Ammon's horn (tissue), 1 donor: ENCODE measurements at places on chromosomes 6 and 20.

DNA sequence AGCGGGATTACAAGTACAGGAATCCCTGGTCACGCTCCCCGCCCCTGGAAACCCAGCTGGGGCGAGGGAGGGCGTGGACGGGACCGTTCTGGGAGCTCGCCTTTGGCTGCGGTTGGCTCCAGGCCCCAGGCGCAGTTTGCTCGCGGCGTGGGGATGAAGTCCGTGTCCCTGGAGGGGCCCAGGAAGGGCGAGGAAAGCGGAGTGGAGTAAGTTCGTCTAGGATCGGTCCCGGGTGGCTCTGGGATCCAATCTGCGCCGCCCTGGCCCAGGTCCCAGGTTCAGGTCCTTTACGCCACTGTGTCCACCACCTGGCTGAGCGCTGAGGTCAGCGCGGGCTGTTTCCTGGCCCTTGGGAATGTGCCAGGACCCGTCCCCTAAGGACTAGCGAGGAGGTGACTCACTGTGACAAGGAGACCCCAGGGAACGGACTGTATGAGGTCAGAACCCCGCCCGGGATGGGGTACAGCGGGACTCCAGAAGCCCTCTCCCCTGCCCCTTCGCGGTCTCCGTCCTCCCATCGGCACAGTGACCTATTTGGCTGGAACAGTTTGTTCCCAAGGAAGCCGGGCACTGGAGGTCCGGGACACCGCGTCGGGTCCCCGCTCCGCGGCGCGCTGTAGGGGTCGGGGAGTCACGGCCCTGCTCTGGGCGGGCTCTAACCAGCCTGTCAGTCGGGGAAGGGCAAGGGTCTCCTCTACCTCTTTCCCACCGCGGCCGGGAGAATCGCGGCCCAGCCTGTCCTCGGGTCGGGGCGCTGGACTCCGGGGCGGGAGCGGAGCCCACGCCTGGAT lies 724 bp downstream of the CDKN1A start:
- no peak for DNase-seq

GRCh38 chr6:142892254-142893021 lies 52.5 kb downstream of the HIVEP2 start:
- DNase-seq, result no peak

DNA sequence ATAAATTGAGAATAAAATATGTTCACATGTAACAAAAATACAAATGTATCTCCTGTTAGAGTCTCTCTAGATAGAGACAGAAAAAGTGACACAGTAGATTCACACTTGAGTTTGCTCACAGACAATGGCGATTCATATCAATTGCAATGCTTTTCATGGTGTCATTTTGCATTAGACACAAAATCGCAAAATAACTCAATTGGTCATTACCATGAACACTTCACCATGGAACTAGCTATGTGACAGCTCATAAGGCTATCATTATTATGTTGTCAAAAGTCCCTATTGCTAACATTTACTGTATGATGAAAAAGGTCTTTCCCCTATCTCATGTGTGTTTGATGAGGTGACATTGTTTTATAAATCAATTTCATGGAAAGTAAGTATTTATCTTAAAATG lies 249.5 kb upstream of the AGPAT4 start:
- no peak for DNase-seq

DNA sequence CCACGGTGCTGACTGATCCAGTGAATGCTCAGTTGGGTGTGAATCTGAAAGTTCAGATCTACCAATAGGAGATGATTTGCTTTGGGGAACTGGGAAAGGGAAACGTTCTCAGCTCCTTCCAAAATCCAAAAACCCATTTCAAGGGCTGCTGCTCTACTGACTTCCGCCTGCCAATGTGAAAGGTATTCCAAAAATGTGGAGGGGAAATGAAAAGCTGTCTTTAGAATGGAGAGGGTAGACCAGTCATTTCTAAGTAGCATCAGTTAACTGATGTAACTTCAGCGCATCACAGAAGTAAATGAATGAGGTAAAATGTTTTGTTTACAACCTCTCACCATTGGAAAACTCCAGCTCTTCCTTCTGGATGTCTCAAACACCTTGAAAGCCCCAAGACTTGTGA lies 19.6 kb upstream of the EYA2 start:
- no peak for DNase-seq

DNA sequence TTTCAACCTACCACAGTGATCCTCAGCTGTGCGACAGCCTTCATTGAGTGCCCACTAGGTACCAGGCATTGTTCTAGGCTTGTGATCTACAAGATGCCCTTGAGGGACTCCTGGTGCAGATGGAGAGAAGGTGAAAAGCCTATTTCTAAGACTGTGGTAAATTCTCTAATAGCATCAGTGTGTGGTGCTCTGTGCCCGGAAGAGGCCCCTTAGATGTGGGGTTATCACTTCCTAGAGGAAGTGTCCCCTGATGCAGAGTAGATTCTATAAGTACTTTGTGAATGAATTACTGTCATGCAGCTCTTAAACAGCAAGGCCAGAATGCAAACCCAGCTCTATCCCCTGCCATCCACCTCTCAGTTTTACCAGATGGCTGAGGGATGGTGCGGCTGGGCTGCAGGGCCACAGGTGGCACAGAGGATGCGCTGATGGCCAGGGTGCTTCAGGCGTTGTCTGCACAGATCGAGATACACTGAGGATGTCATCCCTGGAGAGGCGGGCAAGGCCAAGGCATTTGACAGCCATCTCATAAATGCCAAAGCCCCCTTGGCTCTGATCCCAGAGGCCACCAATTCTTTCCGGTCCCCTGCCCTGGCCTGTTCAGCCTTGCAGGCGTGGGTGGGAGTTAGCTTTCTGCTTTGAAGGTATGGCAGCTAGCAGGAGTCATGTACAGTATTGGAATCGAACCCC lies 96.7 kb downstream of the TOX2 start:
- DNase-seq, result no peak

GRCh38 chr6:91020744-91021143 lies 433.9 kb upstream of the MAP3K7 start:
- no peak for DNase-seq

DNA sequence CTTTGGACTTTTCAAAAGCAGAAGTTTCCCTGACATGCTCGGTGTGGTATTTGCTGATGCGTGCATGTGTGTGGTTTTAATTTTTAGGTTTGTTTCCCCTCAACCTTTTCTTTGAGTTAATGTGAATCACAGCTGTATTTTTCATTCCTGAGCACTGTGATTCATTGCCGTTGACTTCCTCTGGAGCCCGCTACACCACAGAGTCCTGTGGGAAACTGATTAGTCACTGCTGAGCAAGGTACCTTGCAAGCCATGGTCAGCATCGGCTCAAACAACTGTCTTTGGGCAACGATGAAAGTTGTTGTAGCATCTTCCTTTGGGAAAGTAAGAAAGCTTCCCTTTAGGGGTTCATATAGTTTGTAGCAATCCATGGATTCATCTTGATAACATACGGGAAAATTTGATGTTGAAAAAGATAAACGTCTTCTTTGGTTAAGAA lies 57.5 kb downstream of the RIN2 start:
- DNase-seq, result no peak

GRCh38 chr6:148269386-148269785 lies 73.3 kb upstream of the SASH1 start:
- DNase-seq, result no peak

- DNase-seq, result no peak
Measured at GRCh38 chr20:64041781-64042053, 5.7 kb downstream of the C20orf204 start.

DNA sequence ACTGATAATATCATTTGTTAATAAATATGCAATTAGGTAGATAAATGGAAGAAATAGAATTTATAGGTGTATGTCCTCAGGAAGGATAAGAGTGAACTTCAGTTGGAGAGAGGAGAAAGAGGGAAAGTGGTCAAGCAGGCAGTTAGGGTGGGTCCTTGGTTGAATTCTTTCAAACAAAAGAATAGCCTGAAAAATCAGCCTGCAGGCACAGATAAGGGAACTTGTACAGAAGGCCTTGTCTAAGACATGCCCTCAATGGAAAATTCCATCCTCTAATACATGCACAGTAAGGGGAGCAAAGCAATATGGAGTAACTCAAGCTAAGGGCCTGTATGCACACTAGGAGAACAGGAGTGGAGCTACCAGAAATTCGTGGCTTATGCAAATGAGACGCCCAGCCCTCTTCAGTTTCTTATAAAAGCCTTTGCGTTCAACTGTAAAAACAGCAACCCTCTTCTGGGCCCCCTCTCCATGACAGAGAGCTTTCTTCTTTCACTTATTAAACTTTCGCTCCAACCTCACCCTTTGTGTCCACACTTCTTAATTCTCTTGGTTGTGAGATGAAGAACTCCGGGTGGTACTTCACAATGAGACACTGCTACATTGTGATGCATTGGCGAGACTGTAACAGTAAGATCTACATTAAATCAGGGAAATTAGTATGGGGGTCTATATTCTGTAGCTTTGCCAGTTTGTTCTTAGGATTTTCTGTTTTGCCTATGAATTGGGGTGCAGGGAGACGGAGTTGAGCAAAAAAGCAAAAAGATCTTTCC lies 147.0 kb downstream of the HS3ST5 start:
- no peak for DNase-seq

DNA sequence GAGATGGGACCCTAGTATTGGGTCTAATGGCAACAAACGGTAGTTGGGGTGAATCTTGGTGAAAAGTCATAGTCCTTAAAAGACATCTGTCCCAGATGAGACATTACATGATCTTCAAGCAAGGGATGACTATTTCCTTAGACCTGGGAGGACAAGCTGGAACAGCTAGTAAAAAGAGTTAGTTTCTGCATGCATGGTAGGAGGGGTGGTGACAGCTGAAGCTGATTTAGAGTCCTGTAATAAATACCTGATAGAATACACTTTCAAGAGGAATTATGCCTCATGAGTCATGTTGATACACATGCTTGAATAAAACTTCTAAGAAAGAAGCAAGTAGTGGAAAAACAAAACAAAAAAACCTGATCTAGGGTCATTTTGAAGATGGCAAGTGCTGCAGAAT lies 247.4 kb downstream of the CD109 start:
- DNase-seq, result no peak

- no peak for DNase-seq
Measured at GRCh38 chr6:104956731-104957294, at the start of gene LIN28B. Gene LIN28B (plus strand): TSS chr6:104957107. CDS start chr6:104957251, 144 bp downstream.

- peak; percentile 46 for DNase-seq
Measured at GRCh38 chr6:161922631-161923119, 648.8 kb upstream of the AGPAT4 start.

GRCh38 chr6:39189915-39190544 lies 39.2 kb downstream of the KCNK5 start:
- peak; percentile 66 for DNase-seq

- DNase-seq, result no peak
Measured at GRCh38 chr6:122620428-122620827, 10.2 kb downstream of the PKIB start.

DNA sequence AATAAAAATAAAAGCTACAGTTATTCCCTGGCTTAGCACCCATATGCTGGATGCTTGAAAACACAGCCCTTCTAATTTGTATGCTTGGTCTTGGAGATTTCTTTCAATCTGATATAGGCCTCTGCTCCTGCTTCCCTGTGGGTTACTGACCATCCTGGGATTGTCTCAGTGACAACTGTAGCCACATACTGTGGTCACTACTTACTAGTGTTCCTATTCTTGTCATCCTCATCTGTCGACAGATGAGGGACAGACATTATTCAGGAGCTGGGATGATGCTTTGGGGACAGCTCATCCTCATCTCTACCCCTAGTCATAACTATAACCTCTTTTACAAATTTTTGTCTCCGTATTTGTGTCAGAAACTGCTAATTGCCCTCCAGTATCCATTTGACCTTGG lies 388.9 kb upstream of the MAP3K7 start:
- no peak for DNase-seq

- no peak for DNase-seq
Measured at GRCh38 chr20:19428324-19428723, 215.9 kb downstream of the SLC24A3 start.

DNA sequence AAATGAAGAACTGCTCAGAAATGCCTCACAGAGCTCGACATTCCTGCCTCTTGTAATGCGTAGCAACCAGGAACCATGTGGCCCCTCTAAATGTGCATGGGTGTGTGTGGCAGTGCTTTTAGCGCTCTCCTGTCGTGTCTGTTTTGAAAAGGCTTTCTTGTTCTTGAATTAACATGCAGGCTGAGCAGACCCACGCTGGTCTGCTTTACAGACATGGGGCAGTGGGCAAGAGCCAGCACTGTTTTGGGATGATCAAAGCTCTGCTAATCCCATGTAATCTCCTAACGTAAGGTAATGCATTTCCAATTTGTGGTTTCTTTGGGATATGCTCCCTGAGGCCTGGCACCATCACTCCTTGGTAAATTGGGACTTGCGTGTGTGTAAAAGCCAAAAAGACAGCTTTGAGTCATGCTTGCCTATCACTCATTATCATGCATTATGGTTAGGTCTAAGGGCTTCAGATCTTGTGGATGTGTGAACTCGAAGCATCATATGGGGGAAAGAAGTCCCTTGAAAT lies 11.8 kb downstream of the RIPOR2 start:
- peak; percentile 22 for DNase-seq

DNA sequence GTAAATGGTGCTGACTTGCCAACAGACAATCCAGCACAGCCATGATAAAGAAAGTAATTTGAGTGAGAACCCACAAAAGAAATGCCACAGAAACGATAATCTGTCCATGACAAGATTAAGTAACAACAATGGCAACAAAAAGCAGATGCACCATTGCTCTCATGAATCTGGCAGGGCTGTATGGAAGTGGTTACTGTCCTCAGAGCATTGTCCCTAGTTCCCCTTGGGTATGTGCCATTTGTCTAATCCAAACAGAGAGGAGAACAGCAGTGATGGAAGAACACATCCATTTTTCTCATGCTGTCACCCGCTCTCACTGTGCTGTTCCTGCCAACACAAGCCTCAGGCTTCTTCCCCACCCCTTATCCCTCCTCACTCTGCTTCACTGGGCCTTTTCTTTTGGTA lies 65.8 kb downstream of the REV3L start:
- DNase-seq, result peak; percentile 92

GRCh38 chr20:3590164-3590563 lies 73.0 kb downstream of the GFRA4 start:
- DNase-seq, result no peak

GRCh38 chr6:64932486-64932885 lies 774.5 kb downstream of the EYS start:
- DNase-seq, result no peak

- DNase-seq, result no peak
Measured at GRCh38 chr6:2204272-2204671, 41.1 kb downstream of the GMDS start.

- no peak for DNase-seq
Measured at GRCh38 chr6:29984232-29984631, 41.9 kb downstream of the HLA-A start.

- DNase-seq, result no peak
Measured at GRCh38 chr20:24933266-24933908, 15.7 kb upstream of the CST7 start.

- no peak for DNase-seq
Measured at GRCh38 chr6:163710532-163711470, 296.3 kb downstream of the QKI start.

- DNase-seq, result peak; percentile 90
Measured at GRCh38 chr20:290084-290831, at the start of gene C20orf96. Gene C20orf96 (minus strand): TSS chr20:290750. CDS start chr20:290610, 140 bp downstream.

GRCh38 chr6:44211284-44211683 lies 5.4 kb upstream of the MYMX start:
- no peak for DNase-seq

DNA sequence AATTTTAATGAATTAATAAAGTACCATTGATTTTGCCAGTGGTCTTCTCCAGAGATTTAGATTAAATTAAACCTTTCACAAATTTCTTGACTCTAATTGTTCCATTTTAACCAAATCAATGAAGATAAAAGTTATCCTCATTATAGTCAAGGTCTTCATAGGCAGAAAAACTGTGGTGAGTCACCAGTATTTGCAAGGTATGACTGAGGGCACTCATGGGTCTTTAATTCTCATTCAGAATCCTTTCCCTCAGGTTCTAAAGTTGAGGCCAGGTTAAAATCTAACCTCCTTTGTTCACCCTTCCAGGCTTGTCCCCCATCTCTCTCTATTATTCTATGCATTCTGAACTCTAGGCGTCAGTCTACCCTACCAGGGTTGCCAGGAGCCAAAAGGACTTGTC lies 93.9 kb downstream of the JAG1 start:
- DNase-seq, result no peak
